Eye (tissue), 1 donor: ENCODE measurements at places on chromosomes 5 and 9.

GRCh38 chr5:135355169-135355568 is 43.9 kb downstream of the MACROH2A1 start:
- no peak for DNase-seq

GRCh38 chr5:1479581-1480188 is 34.4 kb upstream of the SLC6A3 start:
- DNase-seq = peak; percentile 41

GRCh38 chr9:36928670-36929349 is 105.3 kb downstream of the PAX5 start:
- no peak for DNase-seq

DNA sequence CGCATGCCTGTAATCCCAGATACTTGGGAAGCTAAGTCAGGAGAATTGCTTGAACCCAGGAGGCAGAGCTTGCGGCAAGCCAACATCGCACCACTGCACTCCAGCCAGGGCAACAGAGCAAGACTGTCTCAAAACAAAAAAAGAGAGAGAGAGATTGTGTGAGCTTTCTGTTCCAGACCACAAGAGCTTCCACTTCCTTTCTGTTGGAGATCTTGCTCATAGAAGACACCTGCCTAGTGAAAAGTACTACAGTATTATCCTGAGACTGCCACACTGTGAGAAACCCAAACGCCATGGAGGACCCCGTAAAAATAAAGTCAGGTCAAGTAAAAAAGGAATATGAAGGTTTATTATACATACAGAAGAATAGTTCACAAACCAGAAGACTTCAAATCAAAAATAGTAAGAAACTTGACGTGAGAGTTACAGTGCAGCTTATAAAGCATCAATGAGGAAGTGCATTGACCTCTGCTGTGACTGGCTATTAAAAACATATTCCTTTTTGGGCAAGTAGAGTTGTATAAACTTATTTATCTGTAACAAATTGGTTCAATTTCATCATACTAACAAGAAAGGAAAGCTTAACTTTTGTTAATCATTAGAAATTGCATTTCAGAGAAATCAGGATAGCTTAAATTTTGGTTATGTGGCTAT is 4.3 kb upstream of the EMB start:
- DNase-seq = no peak

GRCh38 chr5:10540036-10540544 is 23.8 kb upstream of the ANKRD33B start:
- DNase-seq = no peak

DNA sequence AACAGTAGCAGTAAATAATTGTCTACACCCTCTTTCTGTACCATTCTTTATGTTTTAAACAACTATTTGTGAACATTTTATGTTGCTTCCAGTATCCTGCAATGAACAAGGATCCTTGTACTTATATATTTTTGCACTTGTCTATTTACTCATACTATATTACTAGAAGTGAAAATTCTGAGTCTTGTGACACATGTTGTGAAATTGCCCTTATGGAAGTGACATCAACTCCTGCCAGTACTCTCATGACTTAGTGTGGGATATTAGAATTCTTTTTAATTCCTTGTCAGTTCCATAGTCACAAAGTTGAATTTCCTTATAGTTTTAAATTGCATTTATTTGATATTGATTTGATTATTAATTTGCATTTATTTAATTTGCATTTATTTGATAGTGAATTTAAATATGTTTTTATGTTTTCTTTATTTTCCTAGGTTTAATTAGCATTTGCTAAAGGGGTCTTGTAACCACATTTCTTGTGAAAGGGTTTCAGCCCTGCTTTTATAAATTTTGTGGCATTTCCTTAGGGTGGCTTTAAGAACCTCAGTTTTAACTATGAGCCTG is 27.7 kb downstream of the PARP8 start:
- DNase-seq = no peak

DNA sequence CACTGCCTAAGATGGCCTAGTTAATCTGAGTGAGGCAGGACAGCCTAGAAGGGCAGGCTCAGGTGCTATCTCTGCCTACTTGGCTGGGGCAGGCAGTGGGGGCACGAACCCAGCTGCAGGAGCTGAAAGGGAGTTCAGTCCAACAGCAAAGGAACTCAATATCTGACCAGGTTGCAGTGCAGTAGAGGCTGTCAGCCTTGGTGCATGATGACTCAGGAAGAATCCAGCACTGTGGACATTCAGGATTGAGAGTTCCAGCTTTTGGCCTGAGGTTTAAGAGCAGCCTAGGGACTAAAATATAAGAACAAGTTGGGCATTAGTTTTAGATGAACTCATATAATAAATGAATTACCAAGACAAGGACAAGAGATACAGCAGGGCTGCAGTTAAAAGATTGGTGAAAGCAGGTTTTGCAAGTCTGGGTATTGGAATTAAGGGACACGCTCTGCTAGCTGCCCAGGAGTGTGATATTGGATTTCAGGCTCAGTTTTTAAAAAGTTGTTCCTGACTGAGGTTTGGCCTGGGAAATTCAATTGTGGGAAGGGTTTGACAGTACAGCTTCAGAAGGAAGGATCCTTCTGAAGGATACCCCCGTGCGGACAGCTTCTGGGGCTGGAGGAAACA is 64.7 kb upstream of the ATG10 start:
- DNase-seq = no peak

GRCh38 chr5:73265641-73266040 is 92.6 kb downstream of the TMEM174 start:
- DNase-seq = no peak
